ENCODE measurements at places on chromosomes 11 and 22.

- DNase-seq = no peak
These were observed 28.6 kb upstream of the PRAME start for GRCh38 chr22:22587577-22588188.

- DNase-seq = no peak
These were observed 88.4 kb downstream of the CDKN1C start for GRCh38 chr11:2797121-2797711.

DNA sequence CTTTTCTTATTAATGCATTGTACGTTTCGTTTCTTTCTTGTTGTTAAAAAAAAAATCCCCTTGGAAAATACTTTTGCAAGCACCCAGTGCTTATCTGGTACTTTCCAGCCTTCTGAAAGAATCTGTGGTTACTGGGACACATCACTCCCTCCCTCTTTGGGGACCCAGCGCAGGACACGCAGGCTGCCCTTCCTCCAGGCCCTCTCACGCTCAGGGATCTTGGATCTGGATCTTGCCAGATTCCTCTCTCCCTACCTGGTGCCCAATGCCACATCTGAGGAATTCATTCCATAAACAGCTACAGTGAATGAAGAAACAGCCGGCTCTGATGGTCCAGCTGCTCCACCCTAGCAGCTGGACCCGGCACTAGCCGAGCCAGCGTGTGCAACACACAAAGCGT, 55.7 kb downstream of the PHF21B start:
- DNase-seq = no peak

DNA sequence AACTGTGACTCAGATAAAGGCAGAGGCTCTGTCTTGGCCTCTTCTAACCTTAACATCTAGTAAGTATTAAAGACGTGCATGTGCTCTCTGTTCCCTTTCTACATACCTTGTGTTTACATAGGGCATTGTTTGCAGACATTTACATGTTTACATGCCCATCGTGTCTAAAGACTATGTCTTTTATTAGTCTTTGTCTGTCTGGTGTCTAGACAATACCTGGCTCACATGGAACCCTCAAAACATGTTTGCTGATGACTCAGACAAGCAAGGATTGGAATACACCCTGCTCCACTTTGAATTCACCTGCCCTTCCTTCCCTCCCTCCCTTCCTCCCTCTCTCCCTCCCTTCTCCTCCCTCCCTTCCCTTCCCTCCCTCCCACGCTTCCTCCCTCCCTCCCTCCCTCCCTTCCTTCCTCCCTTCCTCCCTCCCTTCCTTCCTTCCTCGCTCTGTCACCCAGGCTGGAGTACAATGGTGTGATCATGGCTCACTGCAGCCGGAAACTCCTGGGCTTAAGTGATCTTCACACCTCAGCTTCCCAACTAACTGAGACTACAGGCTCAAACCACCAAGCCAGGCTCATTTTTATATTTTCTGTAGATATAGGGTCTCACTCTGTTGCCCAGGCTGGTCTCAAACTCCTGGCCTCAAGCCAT, 23.7 kb upstream of the SORL1-AS1 start:
- DNase-seq = no peak

DNA sequence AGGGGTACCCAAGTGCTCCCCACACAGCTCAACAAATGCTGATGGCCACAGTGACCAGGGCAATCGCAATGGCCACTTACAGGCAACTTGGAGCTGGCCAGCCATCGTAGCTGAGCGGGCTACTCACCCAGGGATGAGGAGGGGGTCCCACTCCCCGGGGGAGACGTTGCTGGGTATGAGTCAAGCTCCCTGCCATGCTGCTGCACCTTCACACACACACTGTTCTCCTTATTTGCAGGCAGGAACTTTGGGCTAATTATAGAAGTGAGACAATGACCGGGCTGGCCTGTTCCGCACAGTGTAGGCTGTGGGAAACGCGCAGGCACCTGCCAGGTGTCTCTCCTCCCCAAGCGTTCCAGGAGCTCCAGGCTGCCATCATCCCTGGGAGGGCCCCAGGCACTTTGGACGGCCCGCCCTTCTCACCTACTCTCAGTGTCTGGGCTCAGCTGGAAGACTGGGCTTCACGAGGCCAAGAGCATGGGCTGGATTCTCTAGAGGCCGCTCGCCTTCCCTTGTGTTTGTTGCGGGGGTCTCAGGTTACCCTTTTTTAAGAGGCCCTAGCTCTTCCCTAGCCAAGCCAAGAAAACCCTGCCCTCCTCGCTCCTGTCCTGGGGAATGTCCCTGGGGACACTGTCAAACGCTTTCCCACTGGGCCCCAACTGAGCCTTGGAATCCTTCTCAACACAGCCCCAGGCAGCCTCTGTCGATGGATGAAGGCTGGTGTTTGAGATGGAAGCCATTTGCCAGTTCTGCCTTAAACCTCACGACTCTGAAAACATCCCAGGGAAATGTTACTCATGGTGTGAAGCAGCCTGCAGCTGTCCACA, 73.0 kb downstream of the RTL6 start:
- DNase-seq = no peak

- DNase-seq = no peak
These were observed 11.9 kb downstream of the C11orf21 start for GRCh38 chr11:2289859-2290258.

DNA sequence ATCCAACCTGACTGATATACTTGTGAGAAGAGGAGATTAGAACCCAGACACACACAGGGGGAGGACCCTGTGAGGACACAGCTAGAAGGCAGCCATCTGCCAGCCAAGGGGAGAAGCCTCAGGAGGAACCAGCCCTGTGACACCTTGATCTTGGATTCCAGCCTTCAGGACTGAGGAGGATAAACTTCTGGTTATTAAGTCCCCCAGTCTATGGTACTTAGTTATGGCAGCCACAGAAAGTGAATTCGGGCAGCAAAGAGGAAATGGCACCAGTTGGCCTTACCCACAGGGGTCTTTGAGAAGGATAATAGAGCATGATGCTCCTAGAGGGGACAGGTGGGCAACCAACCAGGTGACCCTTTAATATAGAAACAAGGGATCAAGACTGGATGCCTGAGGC, 49.4 kb downstream of the ASCL2 start:
- no peak for DNase-seq

GRCh38 chr11:72421351-72421750, 13.0 kb downstream of the CLPB start:
- no peak for DNase-seq

DNA sequence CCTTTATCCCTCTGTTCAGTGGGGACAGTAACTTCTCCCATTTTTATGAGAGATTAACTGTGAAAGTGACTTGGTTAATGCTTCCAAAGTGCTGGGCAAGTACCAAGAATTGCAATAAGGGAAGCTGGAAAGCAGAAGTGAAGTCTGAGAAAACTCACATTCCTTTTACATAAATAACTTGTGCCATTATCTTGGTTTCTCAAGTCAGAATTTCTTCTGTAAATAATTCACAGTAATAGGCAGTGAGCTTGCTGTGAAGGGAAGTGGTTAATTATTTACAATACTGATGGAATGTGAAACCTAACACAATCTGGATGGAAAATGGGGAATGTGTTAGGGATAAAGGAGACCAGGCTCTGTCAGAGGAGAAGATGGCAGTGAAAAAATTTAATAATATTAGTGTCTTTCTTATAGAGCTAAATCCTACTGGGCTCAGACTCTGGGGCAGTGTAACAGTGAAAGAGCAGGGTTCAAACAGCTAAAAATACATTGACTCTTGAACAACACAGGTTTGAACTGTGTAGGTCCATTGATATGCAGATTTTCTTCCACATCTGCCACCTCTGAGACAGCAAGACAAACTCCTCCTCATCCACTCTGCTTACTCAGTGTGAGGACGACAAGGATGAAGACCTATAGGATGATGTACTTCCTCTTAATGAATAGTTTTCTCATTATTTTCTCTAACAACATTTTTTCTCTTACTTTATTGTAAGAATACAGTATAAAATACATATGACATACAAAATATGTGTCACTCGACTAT, 251.5 kb upstream of the ISX start:
- no peak for DNase-seq

GRCh38 chr22:27462190-27462589, 339.4 kb downstream of the MN1 start:
- DNase-seq = no peak

GRCh38 chr11:127119356-127119755, 118.8 kb upstream of the KIRREL3 start:
- no peak for DNase-seq

DNA sequence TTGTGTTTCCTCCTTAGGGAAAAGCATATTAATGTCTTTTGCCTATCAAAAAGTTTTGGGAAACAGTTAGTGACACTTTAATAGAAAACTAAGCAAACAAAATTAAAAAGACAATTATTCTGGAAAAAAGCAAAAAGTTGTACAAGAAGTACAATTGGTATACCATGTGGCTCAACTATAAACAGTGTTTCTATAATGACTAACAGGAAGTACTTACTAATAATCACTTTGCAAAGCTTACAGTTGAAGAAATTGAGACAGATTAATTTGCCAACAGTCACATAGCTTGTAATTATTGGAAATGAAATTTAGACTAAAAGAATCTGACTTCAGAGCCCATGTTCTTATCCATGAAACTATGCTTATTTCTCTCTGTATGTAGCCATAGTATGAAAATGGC, 24.7 kb downstream of the PPME1 start:
- DNase-seq = no peak

- no peak for DNase-seq
These were observed 405.3 kb upstream of the CCDC90B start for GRCh38 chr11:83691451-83691950.

DNA sequence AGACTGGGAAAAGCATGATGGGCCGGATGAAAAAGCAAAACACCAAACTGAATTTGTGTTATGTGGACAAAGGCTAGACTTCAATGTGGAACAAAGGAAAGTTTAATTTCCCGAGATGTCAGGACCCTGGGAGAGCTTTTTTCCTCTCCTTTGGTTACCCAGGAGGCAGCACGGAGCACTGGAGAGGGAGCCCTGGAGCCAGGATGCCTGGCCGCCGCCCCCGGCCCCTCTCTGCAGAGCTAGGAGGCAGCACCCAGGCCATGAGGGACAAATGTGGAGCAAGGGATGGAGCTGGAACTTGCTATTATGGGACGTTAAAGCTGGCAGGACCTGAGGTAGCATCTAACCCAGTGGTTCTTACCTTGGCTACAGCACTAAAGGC, 108.9 kb downstream of the MORC2 start:
- no peak for DNase-seq

- DNase-seq = no peak
These were observed 70.8 kb downstream of the TBC1D22A start for GRCh38 chr22:46833228-46833627.

DNA sequence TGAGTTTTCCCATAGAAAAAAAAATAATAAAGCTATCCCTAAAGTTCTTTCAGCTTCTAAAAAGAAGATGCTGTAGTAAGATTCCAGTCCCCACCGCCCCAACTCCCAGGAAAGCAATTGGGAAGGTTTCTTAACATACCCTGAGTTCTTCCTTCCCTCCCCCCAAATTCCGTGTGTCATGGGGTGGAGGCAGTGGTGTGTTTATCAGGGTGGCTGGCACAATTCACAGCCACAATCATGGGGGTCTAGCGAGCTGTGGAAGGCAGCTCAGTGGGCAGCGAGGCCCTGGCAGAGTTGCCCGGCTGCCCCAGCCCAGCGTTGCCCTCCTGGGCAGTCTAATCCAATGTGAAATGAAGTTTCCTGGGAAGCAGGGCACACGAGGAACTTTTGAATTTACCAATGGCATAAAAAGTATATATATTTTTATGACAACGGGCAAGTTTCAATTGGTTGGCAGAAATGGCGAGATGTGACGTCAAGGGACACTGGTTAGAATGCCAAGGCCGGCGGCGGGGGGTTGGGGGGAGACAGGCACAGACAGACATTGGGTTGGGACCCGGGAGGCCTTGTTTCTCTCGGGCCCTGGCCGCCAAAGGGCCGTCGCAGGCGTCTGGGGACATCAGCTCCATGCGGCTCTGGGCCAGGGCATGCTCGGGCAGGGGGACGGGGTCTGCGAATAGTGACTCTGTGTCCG, 80.7 kb upstream of the PPARA start:
- DNase-seq = no peak

DNA sequence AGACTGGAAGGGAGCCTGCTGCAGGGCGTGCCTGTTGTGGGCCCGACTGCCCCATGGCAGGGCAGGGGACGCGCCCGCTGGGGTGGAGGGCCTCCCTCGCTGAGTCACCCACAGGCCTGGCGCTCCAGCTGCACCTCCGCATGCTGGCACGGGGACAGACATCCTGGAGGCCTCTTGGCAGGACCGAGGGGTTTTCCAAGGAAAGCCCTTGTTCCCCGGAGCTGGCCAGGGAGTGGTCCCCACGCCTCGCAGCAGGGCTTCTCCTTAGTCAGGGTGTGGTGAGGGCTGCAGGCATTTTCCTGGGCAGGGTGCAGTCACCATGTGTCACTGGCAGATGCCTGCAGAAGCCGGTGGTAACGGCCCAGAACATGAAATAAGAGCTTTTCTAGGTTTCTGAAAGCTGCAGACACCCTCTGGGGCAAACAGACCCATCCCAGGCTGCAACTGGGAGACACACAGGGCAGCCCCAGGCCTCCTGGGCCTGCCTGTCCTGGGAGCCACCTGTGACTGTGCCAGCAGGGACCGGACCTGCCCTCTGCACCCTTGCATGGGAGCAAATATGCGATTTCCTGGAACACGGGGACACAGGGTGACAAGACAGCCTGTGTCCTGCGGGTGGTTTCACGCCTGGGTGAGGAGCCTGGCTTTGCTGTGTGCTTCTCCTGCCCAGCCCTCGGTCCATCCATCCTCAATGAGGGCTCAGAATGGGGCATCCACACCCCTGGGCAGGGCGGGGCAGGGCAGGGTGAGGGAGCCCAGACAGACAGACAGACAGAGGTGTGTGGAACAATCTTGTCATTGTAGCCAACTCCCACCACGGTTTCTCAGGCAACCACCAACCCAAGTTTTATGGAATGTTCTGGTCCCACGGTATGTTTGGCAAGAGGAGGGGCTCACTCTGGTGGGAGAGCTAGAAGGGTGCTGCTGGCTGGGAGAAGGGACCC, 43.2 kb upstream of the FADD start:
- DNase-seq = no peak

DNA sequence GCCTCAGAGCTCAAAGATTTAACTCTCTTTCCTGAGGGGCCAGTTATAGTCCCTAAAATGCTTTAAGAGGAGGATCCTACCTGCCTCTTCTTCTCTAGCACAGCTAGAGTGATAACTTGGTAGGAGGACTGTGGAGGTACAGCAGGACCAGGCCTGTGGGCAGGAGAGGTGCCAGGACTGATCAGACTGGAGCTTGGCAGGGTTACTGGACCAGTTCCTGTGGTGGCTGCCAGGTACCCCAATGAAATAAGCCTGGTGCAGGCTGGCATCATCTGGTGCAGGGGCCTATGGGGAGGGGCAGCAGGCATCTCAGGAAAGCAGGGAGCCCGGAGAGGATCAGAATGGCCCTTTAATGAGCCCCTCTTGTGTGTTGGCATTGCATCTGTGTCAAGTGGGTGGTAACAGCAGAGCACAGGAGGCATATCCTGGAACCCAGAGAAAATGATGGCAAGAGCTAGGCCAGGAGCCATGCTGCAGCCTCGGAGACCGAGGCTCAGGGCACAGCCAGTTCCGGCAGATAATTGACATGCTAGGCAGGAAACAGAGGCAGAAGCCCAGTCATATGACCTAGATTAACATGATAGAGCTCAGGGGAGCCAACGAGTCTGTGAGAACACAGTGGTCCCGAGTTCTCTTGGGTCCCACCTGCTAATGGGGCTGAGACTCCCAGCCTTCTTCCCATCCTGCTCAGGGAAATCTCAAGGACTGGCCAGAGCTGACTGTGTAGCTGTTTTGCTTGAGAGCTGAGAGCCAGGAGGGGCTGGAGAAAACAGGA, 187.5 kb upstream of the ZBED5 start:
- no peak for DNase-seq
